ENCODE measurements at places on chromosomes 7 and 10.

DNA sequence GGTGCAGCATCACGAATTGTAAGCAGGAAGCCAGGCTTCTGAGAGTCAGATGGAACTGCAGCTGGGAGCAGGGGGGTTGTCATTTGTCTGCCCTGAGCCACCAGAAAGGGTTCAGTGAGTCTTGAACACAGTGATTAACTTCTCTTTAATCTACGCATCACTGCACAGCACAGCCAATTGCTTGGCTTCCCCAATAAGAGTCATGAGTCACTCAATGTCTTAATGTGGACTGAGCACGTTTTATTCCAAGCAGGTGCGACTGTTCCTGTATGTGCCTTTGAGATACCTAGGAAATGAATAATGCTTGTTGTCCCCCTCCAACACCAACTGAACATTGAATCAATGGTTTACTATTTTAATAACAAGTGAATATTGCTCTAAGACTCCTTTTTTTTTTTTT, 26.0 kb upstream of the PLEKHA1 start:
- peak; percentile 50 for DNase-seq

- no peak for DNase-seq
Observed at GRCh38 chr10:110150046-110150445, 57.4 kb upstream of the MXI1 start.

DNA sequence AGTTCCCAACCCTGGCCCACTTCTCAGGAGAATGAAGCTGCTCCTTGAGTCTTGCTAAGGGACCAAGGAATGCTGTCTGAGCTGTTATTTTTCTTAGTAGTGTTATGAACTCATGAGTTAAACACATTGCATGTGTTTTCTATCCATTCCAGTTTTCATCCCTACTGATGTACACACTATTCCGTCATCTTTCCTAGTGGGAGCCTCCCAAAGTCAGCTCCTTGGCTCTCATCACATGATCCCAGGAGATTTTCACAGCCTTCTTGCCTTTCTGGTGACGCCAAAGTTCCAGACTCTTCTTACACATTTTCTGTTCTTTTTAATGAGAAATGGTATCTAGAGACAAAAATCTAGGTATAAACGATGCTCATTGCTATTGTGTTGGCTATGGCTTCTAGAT, 8.4 kb upstream of the C10orf71 start:
- no peak for DNase-seq

GRCh38 chr10:67045404-67045803, 119.6 kb downstream of the LRRTM3 start:
- no peak for DNase-seq

- DNase-seq = no peak
Observed at GRCh38 chr7:70343519-70343918, 745.2 kb downstream of the AUTS2 start.

DNA sequence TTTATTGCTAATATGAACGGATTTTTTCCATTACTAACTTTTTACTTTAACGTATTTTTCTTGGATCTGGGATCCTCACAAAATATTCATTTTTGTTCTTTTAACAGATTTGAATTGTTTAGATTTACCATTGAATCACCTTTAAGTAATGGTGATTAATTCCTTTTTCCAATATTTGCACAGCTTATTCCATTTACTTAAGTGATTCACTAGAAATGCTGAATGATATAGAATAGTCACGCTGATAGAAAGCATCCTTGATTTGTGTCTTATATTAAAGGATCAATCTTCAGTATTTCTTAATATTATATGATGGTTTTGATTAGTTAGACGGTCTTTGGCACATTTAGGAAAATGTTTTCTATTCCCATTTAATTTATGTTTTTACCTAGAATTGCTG, 116.4 kb upstream of the LRRTM3 start:
- no peak for DNase-seq

- no peak for DNase-seq
Observed at GRCh38 chr7:99679032-99679399, 780 bp downstream of the CYP3A5 start.

DNA sequence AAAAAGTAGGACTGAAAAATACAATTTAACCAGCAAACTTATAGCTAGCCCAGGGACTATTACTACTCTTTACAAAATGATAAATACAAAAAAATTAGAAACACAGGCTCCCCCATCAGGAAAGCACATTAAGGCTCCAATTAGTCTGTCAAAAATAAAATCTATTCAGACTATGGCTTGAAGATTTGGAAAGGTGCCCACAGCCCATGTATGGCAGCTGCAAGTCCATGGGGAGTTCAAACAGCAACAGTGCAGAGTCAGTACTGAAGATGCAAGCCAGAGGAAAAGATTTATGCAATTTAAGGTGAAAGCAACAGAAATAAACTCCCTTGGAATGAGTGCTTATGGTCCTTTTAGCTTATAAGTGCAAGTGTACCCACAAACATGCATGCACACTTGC, 29.7 kb downstream of the IMMP2L start:
- peak; percentile 64 for DNase-seq

DNA sequence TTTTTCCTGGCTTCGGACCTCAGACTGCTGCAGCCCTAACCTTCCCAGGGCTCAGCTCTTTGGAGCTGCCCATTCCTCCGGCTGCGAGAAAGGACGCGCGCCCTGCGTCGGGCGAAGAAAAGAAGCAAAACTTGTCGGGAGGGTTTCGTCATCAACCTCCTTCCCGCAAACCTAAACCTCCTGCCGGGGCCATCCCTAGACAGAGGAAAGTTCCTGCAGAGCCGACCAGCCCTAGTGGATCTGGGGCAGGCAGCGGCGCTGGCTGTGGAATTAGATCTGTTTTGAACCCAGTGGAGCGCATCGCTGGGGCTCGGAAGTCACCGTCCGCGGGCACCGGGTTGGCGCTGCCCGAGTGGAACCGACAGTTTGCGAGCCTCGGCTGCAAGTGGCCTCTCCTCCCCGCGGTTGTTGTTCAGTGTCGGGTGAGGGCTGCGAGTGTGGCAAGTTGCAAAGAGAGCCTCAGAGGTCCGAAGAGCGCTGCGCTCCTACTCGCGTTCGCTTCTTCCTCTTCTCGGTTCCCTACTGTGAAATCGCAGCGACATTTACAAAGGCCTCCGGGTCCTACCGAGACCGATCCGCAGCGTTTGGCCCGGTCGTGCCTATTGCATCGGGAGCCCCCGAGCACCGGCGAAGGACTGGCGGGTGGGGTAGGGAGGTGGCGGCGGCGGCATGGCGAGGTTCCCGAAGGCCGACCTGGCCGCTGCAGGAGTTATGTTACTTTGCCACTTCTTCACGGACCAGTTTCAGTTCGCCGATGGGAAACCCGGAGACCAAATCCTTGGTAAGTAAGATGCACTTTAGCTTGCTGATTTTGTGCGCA, at the start of gene PLXDC2:
Gene PLXDC2, plus strand, starts transcription at position 22 of the 820 bp plus-strand sequence.
- no peak for DNase-seq

DNA sequence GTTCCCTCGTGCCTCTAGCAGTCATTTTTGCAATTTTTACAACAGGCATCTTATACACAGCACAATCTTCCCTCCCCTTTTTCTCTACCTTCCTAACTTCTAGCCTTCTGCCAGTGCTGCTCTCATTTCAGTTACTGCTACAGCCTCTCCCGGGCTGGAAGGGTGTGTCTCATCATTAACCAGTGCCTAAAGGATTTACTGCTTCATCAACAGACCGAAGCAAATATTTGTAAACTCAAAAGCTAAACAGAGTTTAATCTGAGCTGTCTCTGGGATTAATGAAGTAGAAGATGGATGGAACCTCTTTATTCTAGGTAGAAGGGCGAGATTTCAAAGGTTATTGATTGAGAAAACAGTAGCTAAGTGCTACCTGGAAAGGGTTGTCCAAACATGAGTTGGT, 94.3 kb downstream of the PRPF18 start:
- DNase-seq = no peak

GRCh38 chr7:2651336-2651735, 19.6 kb downstream of the TTYH3 start:
- DNase-seq = no peak

- no peak for DNase-seq
Observed at GRCh38 chr7:91685544-91685943, 195.0 kb downstream of the MTERF1 start.

Data from NCI-H187 (cell line).